ENCODE measurements at places on chromosomes 11 and 22.

- no peak for DNase-seq
These were observed 14.4 kb downstream of the MMP7 start for GRCh38 chr11:102516179-102516578.

- DNase-seq = no peak
These were observed 50.2 kb downstream of the AP2A2 start for GRCh38 chr11:975827-976226.

DNA sequence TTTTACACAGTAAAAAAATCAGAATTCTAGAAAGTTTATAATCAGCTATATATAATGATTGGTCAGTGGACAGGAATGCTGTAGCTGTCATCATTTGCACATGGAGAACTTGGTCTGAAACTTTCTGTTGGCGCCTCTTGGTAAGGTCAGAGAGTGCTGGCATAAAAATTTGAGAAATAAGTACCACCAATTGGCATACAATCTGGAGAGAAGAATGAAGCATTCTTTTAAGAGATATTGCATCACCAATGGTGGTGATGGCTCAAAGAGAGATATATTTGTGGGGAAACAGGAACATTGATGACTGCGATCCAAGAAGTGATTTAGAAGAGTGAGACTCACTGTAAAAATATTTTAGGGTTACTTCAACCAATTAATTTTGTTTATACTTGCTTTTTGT is 19.8 kb upstream of the OOSP1 start:
- no peak for DNase-seq

DNA sequence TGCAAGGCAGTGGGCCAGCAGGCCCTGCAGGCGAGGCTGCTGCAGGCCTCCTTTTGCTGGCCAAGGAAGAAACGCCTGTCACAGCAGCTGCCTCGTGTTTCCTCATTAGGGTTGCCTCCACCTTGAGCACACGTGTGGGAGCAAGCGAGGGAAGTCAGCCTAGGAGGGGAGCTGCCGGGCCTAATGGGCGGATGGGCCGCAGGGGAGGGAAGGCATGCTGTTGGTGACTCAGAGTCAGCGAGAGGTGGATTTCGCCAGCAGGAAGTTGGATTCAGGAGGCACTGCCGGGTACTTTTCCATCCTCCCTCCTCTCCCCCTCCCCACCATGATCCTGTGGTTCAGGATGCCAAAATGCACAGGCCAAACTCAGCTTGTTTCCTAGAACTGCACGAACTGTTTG is 498.7 kb downstream of the METTL15 start:
- no peak for DNase-seq

DNA sequence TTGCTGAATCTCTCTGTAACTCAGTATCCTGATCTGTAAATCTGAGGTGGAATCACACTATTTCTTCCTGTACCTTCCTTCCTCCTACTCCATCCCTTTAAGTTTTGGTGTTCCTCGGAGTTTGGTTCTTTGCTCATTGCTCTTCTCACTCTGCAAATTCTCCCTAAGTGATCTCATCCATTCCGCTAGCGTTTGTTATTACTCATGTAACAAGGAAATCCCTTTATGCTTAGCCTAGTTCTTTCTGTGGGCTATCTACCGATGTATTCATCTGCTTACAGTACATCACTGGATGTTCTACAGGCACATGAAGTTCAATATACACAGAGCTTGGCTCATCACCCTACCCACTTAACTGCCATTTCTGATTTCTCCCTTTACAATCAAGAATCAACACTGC is 1.6 kb upstream of the CEP295 start:
- no peak for DNase-seq

DNA sequence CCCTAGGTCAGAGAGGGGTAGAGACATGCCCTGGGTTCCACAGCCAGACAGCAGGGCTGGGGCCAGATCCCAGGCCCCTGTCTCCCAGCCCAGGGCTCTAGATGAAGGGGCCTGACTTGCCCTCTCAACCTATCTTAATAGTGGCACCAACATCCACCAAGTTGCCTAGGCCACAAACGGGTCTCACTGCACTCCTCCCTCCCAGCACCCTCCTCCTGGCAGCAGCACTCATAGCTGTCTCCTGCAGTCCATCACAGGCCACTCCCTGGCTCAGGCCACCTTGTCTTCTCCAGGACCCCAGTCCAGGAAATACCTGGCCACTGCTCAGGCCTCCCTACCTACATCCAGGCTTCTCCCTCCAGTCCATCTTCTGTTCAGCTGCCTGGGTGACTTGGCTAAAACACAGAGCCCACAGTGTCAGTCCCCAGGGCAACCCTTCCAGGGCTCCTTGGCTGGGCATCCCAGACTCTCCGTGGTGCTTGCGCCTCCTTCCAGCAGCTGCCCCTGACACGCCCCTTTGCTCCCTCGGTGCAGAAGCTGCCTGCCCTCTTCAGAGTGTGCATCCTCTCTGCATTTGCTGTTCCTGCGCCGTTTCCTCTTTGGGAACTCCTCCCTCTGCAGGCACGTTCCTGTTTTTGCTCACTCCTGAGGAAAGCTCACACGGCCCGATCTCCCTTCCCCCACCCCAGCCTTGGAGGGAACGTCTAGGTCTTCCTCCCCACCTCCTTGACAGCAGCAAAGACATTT is 40.5 kb downstream of the LRRC32 start:
- DNase-seq = no peak

Data from NCI-H1417 (cell line).